ENCODE measurements at places on chromosomes 7 and 10.

DNA sequence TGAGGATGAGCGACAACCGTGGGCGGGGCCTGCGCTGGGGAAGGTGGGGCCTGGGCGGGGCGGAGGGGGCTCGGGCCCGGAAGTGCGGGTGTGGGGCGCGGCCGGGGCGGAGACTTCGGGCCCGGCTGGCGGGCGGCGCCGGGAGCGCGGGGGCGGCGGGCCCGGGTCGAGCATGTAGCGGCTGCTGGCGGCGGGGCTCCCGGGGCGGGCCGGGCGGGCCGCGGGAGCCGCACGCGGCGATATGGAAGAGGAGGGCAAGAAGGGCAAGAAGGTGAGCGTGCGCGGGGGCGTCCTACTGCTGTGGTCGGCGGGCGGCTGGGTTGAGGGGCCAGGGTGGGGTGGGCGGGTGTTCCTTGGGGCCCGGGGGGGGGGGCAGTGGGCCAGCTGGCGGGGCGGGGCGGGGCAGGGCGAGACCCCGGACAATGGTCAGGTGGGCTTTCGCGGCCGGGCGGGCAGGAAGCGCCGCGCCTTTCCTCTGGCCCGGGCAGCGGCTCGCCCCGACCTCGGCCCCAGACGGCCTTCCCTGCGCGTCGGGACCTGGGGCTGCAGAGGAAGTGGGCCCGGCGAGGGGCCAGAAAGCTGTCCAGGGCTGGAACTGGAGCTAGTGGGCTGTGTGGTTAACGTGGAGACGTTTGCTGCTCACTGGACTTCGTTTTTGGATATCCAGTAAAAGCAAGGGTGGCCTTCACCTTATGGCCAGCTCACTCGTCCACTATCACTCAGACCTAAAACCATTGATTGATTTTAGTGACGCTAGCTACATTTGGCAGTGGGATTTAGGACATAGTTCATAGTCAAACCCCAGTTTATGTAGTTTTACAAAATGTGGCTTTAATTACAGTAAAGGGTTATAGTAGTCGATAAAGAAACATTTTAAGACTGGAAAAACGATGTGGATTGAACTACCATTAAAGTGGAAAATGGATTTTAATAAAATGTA lies at the start of gene CCM2:
CCM2 (plus strand) TSS at position 109 of the 940 bp plus-strand sequence; CDS start at position 242, 133 bp downstream.
- DNase-seq, result no peak

DNA sequence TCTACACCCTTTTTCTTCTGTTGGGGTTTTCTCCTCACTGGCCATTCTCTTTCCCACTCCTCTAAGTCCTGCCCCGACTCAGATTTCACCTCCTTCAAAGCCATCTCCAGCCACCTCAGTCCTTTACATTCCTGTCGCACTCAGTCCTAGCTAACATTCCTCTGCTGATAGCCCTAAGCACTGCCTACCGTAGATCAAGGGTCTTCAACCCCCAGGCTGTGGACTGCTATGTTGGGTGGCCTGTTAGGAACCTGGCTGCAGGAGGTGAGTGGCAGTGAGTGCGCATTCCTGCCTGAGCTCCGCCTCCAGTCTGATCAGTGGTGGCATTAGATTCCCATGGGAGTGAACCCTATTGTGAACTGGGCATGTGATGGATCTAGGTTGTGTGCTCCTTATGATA lies 11.2 kb downstream of the PFKFB3 start:
- DNase-seq, result no peak

DNA sequence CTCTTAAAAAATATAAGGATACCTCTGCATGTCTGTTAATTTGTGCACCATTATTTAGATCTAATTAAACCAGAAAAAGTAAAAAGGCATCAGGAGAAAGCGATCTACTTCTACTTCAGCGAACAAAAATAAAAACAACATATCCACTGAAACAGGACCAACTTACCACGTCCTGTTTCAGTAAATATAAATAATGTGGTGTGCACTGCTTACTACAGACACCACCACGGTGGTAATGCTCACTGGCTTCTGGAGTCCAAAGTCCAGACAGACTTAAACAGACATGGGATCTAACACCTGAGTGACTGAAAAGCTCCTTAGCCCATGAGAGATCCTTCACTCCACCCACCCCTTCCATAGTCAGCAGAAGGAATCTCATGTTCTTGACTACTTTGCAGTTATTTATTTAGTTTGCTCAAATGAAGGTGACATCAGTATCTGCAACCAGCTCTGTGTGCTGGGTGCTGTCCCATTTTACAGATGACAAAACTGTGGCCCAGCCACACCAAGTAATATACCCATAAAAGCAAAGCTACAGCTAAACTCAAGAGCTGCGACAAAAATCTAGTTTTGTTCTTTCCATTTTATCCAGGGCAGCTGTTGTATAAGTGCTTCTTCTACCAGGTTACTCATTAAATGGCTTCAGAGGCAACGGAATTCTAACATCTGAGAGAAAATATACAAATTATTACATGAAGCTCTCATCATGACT lies 62.1 kb upstream of the NCAPG2 start:
- no peak for DNase-seq

GRCh38 chr7:111762211-111762610 lies 199.9 kb upstream of the IMMP2L start:
- no peak for DNase-seq

GRCh38 chr7:143511593-143512047 lies 33.9 kb downstream of the TAS2R41 start:
- no peak for DNase-seq

DNA sequence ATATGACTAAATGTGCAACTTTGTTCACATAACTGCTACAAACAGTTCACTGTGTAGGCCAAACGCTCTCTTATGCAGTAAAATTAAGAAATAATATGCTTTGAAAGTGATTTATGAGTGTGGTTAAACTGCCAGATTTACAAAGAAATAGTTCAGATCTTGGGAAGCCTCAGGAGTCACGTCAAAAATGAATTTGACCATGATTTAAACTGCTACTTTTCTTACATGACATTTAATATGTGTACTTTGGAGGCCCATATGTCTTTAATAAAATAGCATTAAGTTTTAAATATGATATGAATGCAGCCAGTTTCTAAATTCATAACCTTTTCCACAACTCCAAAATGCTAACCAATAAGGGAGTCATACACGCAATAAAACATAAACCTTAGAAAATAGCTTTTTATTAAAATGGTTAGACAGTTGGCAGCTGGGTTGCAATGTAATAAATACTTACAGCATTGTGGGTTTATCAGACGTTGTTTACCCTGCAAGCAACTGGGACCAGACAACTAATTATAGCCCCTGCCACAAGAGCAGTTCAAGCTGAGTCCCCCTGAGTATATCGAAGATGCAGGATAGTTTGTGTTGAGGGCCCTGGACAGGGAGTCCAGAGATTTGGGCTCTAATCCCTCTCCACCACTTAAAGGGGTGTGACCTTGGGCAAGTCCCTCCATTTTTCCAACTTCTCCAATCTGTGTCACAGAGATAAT lies 640.4 kb downstream of the LRMDA start:
- no peak for DNase-seq

DNA sequence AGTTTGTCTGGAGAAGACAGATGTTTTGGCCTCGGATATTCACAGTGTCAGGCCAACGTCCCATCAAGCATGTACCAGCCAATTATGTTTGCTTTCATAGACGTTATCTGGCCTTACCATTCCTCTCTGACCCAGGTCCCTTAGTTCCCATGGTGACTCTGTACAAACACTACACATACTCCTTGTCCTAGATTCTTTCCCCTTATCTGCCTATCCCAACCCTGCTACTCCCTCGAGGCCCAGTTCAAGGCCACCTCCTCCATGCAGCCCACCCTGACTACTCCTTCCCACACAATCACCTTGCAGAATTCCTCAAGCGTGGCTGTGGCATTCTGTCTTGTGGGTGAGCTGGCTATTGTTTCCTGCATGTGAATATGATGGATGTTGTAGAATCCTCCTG lies 155.2 kb downstream of the PRKAG2 start:
- DNase-seq, result no peak

DNA sequence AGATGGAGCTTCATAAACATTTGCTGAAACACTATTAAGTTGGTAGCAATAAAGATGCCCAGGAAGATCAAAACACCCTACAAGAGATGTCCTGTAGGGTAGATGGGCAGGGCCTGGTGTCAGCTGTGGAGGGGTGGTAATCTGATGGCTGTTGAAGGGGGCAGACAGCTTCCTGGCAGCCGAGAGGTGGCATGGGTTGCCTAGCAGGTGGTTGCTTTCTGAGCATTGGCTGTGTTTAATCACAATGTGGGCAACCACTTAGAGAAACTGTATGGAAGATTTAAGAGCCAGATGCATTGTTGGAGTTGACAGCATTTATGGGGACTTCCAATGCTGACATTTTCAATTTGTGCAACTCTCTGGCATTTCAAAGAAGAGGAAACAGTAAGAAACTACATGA lies 79.9 kb upstream of the SLC26A5 start:
- DNase-seq, result no peak

DNA sequence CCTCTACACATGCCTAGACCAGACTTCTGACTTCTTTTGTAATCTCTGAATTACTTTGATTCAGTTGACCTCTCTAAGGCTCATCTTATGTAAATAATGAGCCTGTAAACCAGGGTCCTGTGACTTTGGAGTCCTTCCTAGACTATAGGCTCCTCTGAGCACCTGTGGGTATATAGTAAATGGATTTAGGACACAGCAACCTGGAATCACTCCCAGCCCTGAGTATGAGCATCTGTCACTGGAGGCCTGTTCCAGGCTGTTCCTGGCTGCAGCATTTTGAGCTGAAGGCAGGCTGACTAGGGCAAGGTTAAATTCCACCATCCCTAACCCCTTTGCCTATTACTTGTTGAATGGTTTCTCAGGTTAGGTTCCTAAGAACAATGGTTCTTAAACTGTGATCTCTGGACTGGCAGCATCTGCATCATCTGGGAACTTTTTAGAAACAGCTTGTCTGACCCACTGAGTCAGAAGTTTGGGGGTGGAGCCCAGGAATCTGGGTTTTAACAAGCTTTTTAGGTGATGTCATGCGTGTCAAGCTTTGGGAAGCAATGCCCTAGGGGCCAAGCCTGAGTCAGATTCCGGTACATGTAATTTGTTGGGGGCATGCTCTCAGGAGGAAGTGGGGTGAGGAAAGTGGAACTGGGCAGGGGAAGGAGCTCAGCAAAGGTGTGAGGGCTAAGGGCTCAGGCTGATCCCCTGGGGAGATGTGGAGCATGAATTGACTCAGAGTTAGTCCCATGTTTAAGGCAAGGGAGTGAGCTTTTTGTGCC lies 28.2 kb downstream of the MINDY4 start:
- DNase-seq, result no peak

DNA sequence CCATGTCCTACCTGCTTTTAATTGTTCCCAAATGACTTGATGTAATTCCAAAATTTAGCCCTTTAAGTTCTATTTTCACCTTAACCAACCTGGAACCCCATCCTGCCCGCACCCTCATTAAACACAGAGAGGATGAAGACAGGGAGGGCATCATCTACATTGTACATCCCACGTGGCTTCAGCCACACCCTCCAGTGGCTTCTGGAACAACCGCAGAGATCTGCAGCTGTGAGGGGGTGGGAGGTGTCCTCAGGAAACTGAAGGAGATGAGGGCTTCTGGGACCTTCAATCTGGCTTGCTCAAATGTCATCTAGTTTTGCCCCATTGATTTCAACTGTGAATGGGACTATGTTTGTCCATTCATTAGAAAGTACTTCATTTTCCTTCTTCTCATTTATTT lies 39.0 kb downstream of the AKR1B1 start:
- no peak for DNase-seq

GRCh38 chr10:74104996-74105395 lies 45.6 kb downstream of the AP3M1 start:
- no peak for DNase-seq

DNA sequence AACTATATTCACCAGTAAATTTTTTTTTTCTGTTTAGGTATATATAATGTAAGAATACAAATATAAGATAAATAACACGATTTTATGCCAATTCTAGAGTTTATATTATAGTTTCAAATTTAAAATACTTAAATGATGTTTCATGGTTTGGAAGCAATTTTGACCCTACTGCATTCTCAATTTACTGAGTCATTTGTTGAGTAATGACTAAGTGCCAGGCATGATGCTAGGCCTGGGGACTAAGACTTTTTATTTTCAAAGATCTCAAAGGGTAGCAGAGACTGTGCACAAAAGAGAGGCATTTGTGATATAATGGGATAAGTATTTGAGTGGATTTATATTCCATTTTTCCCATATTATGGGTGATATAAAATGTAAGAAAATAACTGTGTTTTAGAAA lies 78.9 kb upstream of the SMIM30 start:
- no peak for DNase-seq

- DNase-seq, result no peak
Observed at GRCh38 chr10:34816085-34816496, 995 bp upstream of the PARD3 start.

GRCh38 chr7:50359995-50360925 lies 55.7 kb downstream of the IKZF1 start:
- DNase-seq, result no peak

DNA sequence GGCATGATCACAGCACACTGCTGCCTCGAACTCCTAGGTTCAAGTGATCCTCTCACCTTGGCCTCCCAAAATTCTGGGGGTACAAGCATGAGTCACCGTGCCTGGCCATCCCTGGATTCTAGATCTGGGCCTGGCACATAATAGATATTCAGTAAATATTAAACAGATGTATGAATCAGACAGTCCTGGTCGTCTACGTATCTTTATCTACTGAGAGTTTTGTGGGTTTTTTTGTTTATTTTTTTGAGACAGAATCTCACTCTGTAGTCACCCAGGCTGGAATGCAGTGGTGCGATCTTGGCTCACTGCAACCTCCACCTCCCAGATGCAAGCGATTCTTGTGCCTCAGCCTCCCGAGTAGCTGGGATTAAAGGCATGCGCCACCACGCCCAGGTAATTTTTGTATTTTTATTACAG lies 24.3 kb upstream of the ITGB1 start:
- no peak for DNase-seq

DNA sequence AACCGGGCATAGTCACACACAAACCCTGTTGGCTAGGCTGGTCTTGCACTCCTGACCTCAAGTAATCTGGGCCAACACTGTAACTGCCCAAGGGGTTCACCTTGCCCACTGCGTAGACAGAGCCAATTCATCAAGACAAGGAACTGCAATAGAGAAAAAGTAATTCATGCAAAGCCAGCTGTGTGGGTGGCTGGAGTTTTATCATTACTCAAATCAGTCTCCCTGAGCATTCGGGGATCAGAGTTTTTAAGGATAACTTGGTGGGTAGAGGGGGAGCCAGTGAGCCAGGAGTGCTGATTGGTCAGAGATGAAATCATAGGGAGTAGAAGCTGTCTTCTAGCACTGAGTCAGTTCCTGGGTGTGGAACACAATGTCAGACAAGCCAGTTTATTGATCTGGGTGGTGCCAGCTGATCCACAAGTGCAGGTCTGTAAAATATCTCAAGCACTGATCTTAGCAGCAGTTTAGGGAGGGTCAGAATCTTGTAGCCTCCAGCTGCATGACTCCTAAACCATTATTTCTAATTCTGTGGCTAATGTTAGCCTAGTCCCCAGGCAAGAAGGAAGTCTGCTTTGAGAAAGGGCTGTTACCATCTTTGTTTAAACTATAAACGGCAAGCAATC lies 15.6 kb upstream of the FXYD4 start:
- DNase-seq, result no peak

- DNase-seq, result no peak
Observed at GRCh38 chr10:116136261-116136660, 136.7 kb downstream of the GFRA1 start.

DNA sequence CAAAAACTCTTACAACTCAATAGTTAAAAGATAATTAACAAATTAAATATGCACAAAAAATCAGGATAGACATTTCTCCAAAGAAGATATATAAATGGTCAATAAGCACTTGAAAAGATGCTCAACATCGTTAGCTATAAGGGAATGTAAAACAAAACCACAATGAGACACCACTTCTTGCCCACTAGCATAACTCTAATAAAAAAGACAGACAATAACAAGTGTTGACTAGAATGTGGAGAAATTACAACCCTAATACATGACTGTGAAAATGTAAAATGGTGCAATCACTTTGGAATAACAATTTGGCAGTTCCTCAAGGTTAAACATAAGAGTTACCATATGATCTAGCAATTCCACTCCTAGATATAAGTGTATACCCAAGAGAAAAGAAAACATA lies 74.3 kb upstream of the PCGF5 start:
- no peak for DNase-seq

Data from NCI-H1105 (cell line).